Activated CD4-positive, alpha-beta T cell treated with anti-CD3 and anti-CD28 coated beads for 48 hours (primary cell): ENCODE measurements at places on chromosomes 3 and 15.

- DNase-seq, result no peak
Observed at GRCh38 chr3:131901686-131902085, 133.1 kb downstream of the CPNE4 start.

- no peak for DNase-seq
Observed at GRCh38 chr15:67280217-67280616, 25.6 kb downstream of the IQCH start.

DNA sequence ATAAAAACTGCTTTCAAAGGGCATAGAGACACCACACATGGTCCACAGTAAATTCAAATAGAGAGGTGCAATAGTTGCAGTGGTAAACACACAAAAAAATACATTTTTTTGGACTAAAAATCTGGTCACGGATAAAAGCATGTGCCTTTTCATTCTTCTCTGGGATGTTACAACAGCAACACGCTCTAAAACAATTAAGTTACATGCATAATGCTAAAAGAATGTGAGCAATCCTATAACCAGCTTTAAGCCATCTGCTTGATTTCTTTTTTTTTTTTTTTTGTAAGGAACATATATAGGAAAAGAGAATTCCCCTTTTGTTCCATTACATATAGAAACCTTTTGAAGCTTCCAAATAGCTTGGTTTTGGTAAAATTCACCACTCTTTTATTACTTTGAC, 20.0 kb downstream of the WNT5A start:
- DNase-seq, result no peak

- no peak for DNase-seq
Observed at GRCh38 chr15:36884518-36884875, 215.9 kb downstream of the MEIS2 start.

DNA sequence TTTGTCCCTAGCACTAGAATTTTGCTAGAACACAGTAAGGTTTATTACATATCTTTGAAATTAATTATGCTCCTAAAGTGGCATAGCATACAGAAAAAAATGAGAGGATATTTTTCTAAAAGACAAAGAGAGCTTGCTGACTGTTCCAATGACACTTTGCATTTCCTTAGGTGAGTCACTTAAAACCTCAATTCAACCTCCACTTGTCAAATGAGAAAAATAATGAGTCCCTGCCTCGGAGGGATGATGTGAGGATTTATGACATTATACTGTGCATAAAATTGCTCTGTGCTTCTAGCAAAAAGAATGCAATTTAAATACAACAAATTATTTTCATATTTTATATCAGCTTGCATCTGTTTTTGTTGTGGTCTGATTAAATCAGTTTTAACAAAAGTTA, 1417.0 kb upstream of the ALCAM start:
- DNase-seq, result no peak

GRCh38 chr3:132773071-132773619, 50.9 kb upstream of the NPHP3 start:
- DNase-seq, result peak; percentile 7
